8988T (cell line): ENCODE measurements at places on chromosomes 1 and 21.

DNA sequence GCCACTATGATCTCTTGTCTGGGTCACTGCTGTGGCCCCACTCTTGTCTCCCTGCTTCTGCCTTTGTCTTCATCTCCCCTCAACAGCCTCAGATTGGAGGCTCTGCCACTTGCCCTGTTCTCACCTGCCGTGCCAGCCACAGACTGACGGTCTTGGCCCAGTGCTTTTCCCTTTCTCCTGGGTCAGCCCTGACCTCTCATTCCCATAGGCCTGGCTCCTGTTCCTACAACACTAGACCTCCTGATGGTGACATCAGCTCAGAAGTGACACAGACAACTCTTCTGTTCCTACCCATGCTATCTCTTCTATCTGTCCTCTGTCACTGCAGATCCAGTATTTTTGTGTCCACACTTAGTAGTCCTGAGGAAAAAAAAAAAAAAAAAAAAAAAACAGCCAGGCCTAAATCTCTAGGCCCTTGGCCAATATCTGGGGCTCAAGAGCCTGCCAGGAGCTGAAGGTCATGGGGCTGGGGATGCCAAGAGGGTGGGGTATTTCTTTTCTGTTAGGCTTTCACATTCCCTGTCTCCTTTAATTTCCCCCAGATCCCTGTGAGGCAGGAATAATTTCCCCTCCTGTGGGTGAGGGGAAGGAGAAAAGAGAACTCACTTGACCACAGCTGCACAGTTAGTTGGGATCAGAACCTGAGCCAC is 42.0 kb upstream of the FOXO6 start:
- DNase-seq = no peak

GRCh38 chr1:201223852-201224665 is 33.4 kb downstream of the IGFN1 start:
- no peak for DNase-seq

DNA sequence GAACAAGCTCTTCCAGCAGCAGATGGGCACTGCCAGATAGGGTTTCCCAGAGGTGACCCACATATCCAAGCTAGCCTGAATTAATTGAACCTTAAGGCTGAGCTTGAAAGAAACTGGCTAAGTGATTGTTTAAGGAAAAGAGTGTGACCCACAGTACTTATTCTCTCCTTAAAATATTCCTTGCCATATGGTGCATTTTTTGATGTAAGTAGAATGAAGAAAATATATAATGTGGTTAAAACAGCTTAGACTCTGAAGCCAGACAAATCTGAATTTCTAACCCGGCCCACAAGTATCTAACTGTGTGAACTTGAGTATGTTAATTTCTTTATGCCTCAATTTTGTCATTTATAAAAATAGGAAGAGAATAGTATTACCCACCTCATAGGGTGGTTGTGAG is 4.9 kb downstream of the PPP1R8 start:
- no peak for DNase-seq

DNA sequence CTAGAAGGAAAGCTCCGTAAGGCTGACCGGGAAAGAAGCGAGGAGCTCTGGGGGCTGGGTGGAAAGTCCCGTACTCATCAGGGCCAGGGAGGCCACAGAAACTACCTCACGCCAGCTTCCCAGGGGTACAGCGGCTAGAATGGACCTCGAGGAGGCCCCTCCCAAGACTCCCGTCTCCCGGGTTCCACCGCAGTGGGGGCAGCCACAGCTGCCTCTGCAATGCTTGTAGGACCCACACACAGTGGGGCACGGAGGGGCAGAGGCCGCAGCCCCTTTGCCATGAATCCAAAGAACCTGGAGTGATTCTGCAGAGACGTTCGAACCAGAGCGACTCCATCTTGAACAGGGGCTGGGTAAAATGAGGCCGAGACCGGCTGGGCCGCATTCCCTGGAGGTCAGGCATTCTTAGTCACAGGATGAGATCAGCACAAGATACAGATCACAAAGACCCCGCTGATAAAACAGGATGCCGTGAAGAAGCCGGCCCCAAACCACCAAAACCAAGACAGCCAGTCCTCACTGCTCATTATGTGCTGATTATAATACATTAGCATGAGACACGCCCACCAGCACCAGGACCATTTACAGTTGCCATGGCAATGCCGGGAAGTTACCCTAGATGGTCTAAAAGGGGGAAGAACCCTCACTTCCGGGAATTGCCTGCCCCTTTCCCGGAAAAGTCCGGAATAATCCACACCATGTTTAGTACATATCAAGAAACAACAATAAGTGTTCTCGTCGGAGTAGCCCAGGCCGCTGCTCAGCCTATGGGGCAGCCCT is 1.6 kb upstream of the ANKRD65 start:
- DNase-seq = peak; percentile 26

- no peak for DNase-seq
Measured at GRCh38 chr1:58718435-58718834, 18.6 kb upstream of the MYSM1 start.

DNA sequence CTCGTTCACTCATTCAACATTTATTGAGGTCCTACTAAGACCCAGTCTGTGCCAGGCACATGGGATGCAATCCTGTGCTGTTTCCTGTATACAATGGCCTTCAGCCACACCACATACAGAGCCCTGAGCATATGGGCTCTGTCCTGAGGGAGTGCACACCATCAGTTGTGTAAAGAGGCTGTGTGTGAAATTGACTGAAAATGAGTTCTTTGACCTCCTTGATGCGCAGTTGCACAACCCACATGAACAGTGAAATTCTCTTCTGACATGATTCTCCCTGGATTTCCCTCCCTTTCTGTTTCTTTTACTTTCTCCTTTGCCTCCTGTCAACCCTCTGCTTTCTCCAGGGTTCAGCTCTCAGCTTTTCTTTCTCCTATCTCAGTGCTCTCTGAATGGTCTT is 6.3 kb upstream of the SYT6 start:
- no peak for DNase-seq

DNA sequence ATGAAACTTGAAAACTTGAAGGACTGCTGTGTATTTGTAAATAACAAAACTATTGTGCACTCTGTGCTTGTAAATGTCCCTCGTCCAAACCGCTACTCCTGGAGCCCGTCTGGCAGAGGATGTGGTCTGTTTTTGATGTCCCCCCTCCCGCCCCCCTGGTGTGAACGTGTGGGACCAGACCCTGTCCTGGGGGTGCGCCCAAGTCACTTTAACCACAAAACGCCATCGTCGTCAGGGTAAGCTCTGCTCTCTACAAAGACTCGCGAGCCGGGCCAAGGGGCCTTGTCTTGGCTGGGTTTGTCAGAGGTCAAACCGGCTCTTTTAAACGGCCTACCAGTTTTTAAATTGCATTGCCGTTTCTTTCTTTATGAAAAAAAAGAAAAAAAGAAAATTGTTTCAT is 87.4 kb upstream of the TMEM51 start:
- no peak for DNase-seq

DNA sequence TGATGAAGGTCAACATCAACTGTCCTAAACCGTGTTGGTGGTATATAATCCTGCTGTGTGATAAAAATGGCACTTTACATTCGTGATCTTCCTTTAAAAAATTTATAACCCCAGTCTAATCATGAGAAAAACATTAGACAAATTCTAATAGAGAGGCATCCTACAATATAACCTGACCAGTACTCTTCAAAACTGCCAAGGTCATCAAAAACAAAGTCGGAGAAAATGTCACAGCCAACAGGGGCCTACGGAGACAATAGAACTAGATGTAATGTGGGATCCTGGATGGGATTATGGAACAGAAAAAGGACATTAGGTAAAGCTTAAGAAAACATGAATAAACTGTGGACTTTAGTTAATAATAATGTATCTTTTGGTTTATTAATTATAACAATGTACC is 25.0 kb downstream of the CDKN2C start:
- DNase-seq = no peak

GRCh38 chr1:96220651-96221050 is 500.9 kb upstream of the PTBP2 start:
- DNase-seq = no peak

- DNase-seq = no peak
Measured at GRCh38 chr1:183191833-183192232, 5.8 kb downstream of the LAMC2 start.

DNA sequence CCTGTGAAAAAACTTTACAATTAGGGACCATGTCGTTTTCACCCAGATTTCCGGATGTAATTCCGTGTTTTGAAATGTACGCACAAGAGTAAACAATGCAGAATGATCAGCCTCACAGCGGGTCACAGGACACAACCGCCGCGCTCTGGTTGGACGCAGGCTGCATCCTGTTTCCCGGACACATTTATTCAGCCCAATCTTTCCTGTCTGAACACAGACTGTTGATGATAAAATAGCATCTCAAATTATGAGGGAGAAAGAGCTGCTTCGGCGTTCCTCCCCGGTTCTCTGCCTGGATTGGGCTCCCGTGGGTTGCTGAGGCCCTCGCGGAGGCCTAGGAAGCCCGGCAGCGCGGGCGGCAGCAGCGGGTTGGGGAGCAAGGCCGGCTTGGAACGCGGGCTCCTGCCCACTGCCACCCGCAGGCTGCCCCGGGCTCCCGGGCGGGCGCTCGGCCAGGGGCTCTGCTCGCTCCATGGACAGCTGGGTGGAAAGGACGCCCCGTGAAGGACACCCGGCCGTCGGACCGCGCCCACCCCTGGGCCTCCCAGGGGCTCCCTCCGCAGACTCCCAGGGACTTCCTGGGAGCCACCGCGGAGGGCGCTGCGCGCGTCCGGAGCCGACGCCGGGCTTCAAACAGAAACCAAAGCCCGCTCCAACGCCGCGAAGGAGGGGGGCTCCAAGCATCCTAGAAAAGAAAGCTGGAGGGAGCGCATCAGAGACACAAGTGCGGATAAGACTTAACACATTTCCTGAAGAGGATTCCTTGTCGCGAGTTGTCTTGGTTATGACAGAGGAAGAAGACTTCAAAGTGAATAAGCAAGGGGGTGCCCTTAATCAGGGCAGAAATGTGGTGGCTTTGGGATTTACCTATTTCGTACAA is 122.3 kb downstream of the ESRRG start:
- DNase-seq = peak; percentile 66

DNA sequence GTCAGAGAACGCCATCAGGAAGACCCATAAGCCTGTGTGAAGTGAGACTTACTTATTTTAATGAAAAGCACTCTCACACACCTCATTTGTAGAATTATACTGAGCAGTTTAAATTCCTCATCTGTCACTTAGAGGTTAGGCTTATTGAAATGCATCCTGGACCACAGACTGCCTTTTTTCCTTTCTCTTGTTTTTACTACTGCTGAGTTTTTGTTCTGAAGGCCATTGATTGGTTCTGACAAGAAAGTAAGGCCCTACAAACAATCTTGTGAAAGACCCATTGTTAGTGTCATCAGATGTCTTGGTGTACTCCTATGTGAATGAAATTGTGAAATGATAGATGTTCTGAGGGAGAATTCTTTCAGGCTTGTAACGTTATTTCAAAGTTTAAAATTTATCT is 1343.3 kb upstream of the ADGRL2 start:
- DNase-seq = no peak

- DNase-seq = no peak
Measured at GRCh38 chr1:145892486-145893087, 6.9 kb upstream of the ANKRD35 start.

DNA sequence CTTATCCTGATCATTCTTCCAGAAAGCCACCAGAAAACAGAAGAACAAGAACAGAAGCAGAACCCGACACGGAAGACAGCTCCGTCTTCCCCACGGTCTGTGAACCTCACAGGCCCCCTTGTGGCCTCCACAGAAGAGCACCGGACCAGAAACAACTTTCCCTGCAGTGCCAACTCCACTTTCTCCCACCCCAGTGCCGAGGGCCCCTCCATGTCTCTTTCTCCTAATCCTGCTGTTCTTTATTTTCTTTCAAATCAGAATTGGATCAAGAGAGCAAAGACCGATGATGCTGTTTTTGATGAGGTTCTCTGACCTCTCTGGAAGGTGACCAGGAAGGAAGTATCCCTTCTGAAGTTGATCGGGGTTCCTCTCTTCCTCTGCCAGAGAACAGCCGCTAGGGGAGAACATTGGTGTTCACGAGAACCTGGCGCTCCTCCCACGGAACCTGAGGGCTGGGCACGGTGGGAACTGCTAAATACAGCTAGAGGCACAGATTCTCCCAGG is 58.9 kb upstream of the CTTNBP2NL start:
- peak; percentile 17 for DNase-seq

- no peak for DNase-seq
Measured at GRCh38 chr1:21672478-21673276, 3.5 kb upstream of the RAP1GAP start.

DNA sequence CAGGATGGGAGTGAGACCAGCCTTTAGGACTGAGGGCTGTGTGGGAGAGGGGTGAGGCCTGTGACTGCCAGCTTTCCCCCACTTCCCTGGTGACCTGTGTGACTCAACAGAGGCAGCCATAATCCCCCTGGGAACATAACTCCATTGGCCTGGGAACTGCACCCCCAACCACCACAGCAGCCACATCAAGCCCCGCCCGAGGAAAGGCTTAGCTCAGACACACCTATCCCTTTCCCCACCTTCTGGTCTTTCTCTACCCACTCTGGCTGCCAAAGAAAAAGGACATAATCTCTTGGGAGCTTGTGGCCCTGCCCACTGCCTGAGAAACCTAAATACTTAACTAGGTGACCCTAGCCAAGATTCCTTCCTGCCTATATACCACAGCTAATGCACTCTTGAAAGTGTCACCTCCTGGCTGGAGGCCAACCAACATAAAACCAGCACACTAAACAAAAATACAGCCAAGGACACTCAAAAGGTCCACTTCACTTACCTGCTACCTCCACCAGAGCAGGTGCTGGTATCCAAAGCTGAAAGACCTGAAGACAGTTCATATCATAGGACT is 406.6 kb upstream of the CAMK1G start:
- DNase-seq = no peak

GRCh38 chr1:159970932-159971342 is 16.9 kb upstream of the SLAMF9 start:
- DNase-seq = no peak

DNA sequence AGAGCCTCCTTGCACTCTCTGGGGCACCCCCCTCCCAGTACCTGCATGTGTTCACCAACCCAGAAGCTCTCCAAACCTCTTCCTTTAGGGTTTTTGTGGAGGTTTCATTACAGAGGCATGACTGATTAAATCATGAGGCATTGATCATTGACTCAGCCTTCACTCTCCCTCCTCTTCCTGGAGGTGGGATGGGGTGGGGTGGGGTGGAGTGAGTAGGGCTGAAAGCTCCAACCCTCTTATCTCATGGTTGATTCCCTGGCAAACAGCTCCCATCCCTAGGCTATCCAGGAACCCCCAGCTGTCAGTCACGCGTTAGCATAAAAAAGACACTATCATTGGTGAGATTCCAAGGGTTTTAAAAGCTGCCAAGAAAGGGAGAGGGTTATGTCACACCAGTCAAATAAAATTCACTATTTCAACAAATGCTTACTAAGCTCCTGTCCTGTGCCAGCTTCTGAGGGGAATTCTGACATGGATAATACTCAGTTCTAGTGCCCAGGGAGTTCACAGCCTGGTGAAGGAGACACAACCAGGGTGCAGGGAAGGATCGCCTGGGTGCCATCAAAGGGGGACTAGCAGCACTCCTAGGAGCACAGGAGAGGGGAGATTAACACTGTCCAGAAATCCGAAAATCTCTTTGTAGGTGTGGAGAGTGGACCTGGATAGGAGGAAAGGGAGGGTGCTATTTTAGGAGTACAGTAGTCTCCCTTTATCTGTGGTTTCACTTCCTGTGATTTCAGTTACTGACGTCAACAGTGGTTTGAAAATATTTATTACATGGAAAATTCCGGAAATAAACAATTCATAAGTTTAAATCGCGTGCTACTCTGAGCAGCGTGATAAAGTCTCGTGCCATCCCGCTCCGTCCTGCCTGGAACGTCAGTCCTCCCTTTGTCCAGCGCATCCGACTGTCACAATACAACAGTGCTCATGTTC is 6.8 kb upstream of the IL24 start:
- DNase-seq = no peak

- DNase-seq = no peak
Measured at GRCh38 chr1:156444407-156445001, 56.1 kb downstream of the MEF2D start.

- DNase-seq = peak; percentile 74
Measured at GRCh38 chr1:38138498-38139233, 92.1 kb upstream of the POU3F1 start.
